ENCODE measurements at places on chromosomes 5 and 9.

GRCh38 chr5:159519365-159519764 lies 189.1 kb upstream of the IL12B start:
- no peak for DNase-seq

- no peak for DNase-seq
These were observed 4.4 kb downstream of the IL31RA start for GRCh38 chr5:55855509-55855908.

- no peak for DNase-seq
These were observed 226.5 kb upstream of the TUSC1 start for GRCh38 chr9:25904701-25905100.

DNA sequence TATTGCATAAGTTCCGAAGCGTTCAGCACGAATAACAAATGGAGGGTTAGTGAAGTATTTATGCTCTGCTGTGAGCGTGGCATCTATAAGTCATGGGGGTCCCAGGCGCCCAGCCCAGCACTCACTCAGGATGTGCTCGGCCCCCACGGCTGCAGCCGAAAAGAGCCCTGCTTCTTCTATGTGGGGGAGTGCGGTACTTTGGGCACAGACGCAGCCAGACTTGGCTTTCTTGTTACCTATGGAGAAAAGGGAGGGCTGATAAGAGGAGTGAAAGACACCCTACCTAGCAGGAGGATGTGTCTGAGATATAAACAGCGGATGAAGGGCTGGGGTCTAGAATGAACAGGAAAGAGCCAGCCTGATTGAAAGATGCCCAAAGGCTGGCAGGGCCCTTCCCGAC lies 51.4 kb downstream of the MRPL36 start:
- no peak for DNase-seq

DNA sequence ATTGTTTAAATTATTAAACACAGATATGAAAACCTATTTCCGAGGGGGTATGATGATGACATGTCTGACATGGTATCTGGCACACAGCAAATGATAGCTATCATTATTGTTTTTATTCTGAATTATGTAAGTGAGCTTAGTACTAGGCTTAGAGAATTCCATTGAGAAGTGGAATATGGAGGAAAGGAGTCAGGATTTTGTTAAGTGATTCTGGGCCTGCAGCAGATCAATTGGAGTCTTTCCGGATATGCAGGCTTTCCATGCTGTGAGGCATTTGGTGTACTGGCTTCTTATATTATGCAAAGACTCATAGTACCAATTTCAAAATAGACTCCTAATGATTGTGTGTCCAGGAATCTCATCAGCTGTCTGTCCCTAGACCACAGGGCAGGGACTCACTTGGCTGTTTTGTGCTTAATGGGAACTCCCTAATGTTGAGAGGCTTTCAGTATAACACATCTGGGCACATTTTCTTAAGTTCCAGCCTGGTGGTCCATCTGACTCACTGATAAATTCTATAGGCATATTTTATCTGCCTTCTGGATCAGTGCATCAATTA lies 180.0 kb upstream of the KLF9 start:
- no peak for DNase-seq

DNA sequence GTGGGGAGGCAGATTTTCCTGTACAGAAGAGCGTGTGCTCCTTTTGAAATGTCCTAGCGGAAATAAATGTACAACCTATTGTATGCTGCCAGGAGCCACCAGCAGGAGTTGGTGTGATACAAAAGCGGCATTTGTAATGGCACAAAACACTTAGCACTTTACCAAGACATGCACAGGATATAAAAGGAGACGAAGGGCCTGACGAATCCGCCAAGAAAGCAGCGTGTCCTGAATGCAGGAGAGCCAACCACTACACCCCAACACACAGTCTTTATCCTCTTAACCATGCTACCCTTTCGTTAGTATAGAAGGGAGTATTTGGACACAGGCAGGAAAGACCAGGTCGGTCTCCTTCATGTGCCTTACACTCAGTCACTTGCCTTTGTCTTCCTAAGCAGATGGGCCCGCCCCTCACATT lies 218.1 kb downstream of the TRIM32 start:
- no peak for DNase-seq

DNA sequence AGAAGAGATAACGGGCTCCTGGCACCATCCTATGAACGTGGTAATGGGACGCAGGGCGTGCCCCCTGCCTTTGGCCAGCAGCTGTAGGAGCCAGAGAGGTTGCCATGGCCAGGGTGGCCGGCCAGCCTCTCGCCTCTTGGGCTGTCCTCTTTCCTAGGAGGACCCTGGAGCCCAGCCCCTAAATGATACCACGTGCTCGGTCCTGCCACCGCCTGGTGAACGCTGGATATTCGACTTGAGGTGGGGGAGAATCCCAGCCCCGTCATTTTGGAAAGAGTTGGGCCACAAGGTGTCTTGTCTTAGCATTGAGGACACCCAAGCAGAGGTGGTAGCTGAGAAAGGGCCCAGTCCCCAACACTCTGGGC lies 391 bp upstream of the NRG2 start:
- no peak for DNase-seq

- DNase-seq = no peak
These were observed 5.2 kb downstream of the EXOC3 start for GRCh38 chr5:448061-448765.

All from DMS53 (cell line).